NCI-H460 (cell line): ENCODE measurements at places on chromosomes 7 and 10.

DNA sequence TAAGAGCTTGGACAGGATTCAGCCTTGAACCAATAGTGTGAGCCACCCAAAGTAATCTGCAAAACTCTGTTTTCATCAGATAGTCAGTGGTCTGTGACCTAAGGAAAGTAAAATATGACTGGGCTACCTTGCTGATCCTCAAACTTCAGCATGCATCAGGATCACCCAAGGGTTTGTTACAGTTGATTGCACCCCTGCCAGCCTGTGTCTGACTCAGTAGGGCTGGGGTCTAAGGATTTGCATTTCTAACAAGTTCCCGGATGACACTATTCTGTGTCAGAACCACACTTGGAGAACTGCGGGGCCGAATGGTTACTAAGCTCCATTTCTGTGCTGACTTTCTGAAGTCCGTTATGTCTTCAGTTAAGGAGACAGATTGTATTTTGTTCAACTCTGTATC lies 40.6 kb upstream of the TSPAN13 start:
- DNase-seq, result no peak

DNA sequence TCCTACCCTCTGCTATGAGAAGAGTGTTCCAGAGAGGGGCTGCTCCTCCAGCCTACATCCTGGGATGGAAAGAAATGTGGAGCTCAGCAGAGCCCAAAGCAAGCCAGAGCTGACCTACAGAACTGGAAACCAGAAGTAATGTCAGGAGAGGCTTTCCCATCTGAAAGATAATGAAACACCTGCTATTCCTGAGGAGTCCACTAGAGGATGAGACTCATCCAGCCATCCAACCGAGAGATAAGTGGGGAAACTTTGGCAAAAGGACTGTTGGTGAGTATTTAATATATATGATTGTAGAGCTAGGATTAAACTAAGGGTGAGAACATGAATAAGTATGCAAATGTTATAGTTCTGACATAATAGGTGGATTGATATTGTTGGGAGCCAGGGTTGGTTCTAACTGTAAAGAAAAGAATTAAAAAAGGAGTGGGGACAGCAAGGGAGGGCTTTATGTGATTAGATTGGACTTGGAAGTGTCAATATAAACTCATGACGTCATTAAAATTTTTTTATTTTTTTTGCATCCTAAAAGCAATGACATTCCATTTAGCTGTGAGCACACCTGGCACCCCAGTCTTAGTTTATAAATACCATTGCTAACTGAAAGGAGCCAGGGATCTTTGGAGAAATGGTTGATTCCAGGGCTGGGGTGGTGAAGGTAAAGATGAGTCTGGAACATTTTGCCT lies 312.8 kb upstream of the NFE2L3 start:
- DNase-seq, result no peak

DNA sequence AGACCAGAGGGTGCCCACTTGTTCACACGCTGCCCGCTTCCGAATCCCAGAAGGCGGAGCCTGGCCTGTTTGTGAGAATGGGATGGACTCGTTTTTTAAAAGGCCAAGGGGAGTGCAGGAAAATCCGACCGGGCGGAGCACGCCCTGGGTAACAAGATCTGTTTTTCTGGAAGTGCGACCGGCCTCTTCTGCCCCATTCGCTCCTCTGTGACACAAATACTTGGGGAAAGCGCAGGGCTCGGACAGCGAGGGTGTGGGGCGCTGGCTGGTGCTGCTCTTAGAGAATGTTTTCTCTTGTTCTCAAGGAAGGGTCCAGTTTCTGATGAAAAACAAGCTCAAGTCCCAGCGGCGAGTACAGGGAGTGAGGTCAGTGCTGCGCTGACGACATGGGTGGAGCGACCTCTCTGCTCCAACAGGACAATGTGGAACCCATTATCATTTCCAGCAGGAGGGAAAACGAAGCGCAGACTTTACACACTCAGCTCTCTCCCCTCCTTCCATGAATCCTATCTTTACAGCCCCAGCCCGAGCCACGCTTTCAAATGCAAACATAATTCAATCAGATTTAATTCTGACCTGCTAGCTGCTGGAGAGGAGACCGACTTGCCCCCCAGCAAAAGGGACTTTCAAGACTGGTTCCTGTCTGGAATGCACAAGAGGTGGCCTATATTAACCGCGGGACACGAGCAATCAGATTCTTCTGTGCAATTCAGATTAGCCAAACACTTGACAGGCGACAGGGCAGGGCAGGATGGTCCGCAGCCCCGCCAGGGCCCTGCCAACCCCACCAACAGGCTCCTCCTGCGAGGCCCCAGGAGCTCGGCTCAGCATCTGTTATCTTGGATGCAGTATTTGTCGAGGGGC lies 1.1 kb downstream of the RADIL start:
- DNase-seq, result peak; percentile 70

GRCh38 chr10:68096913-68097516 lies 12.3 kb upstream of the MYPN start:
- DNase-seq, result peak; percentile 75

- no peak for DNase-seq
Observed at GRCh38 chr7:111954474-111955381, 251.5 kb downstream of the DOCK4 start.

GRCh38 chr7:35529713-35530112 lies 165.2 kb downstream of the HERPUD2 start:
- DNase-seq, result no peak

GRCh38 chr10:4838743-4839142 lies 12.7 kb downstream of the AKR1E2 start:
- DNase-seq, result no peak

DNA sequence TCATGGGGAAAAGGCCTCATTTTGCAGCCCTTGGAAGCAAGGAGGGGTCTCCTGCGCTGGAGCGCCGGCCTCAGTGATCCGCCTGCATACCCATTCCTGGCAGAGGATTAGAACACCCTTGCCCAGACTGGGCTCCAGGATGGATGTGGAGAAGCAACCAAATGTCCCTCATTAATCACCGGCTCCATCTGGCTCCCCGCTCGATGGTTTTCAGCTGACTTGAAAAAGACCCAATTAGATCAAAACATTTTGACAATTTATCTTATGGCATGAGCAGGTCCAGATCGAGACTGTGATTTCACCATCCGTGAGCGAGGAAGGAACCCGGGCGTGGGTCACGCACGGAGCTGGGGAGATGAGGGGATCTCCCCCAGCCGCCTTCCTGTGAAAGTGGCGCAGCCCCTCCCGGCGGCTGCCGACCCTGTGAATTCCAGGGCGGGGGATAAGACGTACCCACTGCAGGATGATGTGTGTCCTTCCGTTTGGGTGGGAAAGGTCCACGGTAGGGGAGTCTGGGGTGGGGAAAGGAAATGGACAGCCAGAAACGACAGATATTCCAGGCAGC lies 141.6 kb downstream of the EMX2 start:
- no peak for DNase-seq

DNA sequence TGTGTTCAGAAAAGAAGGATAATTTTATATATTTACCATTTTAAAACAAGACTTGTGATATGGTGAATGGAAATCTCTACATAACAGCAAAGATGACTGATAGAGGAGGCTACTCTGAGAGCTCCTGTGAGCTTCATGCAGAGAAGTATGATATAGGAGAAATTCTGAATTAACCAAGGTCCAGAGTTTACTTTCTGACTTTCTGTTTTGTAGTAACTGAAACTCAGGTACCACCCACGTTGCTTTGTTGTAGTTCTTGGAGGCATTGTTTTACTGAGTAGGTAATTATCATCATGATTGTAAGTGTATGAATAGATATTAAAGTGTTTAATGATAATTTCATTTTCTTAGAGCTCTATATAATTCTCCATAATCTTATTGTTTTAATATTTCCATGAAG lies 18.0 kb upstream of the SFR1 start:
- no peak for DNase-seq

DNA sequence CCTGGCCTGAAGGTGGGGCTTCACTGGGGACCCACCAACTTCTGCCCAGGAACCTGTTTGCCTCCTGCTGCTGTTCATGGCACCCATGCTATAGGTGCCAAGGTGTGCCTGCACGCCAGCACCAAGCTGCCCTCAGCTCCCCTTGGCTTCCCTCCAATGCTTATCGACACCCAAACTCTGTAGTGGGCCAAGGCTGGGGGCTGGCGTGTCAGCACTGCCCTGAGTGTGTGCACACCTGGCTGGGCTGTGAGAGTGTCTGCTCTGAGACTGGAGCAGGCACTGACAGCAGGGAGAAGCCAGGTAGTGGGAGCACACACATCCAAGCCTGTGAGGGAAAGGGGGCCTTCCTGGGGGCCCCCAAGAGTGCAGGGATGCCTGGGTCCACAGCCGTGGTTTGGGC lies 43.1 kb upstream of the TUBB8 start:
- no peak for DNase-seq

DNA sequence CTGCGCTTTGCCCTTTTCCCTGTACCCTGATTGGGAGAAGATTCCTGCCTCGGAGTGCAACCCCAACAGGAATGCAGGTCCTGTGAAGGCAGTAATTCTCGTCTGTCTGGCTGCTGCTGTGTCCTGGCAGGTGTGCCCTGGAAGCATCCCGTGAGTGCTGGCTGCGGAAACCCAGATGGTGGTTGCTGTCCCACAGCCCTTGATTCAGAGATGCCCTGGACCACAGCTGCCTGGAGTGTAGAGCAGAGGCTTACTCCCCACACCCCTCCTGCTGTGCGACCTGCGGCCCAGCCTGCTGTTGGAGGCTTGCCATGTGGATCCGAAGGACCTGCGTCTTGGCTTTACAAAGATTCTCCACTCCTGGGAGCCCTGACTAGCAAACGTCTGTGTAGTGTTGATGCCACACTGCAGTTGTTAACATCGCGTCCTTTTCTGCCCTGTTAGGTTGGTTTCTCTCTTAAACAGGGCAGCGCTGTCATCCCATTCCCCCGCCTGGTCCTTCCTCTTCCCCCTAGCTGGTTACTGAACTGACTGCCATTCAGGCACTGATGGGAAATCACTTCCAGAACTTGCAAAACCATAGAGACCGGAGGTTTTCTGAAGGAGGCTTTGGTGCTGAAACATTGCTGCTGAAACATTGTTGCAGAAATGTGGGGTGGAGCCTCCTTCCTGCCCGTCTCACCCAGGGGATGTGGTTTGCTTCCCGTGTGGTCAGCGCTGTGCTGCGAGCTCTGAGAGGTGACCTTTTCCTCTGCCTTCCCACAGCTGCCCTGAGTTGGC lies 53.3 kb downstream of the DNAJB6 start:
- DNase-seq, result no peak

DNA sequence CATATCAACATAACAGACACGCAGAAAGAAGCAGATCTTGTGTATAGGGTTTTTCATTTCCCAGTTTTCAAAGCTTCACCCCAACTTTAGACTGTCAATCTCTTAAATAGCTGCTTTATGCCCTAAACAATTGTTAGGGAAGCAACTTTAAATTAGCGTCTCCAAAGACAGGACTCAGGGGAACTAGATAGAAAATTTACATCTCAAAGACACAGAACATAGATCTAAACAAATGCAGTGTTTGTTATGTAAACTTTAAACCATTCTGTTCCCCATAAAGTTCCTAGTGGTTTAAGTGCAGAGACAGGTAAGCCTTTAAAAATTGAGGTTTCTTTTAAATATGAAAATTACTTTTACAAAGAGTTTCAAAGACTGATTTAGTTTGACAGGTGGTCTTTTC lies 379.2 kb upstream of the GHITM start:
- no peak for DNase-seq
